Subcutaneous adipose tissue (tissue), 4 donors: ENCODE measurements at places on chromosomes 12 and 14. TPM values are rescaled to one million over a fixed set of nuclear protein-coding genes. Genes with fewer than 3 reads are reported as not detected.

The TIMELESS gene
- 4.9 TPM for total RNA-seq

The C12orf50 gene
- not detected for total RNA-seq

The PLA2G1B gene
- not detected for total RNA-seq

The HOXC9 gene
- 25.1 TPM for total RNA-seq

The GLS2 gene
- 1.8 TPM for total RNA-seq

The COL2A1 gene
- not detected for total RNA-seq

The GZMB gene
- 2.7 TPM for total RNA-seq

The NKX2-1 gene
- not detected for total RNA-seq

The YLPM1 gene
- 44.2 TPM for total RNA-seq

The B3GNT4 gene
- total RNA-seq: not detected

The STXBP6 gene
- total RNA-seq: 7.9 TPM

The RGS6 gene
- total RNA-seq: 9.5 TPM

The LBHD2 gene
- 1.4 TPM for total RNA-seq

The NEDD1 gene
- total RNA-seq: 20.7 TPM

The CLECL1 gene
- 0.68 TPM for total RNA-seq

The PPP2R5C gene
- total RNA-seq: 105 TPM

The ZBTB42 gene
- 1.5 TPM for total RNA-seq

The TBC1D30 gene
- 5.8 TPM for total RNA-seq

The GPR84 gene
- total RNA-seq: 1.1 TPM

The NOVA1 gene
- total RNA-seq: 56.7 TPM

The ADCY4 gene
- total RNA-seq: 22.5 TPM

The UBE3B gene
- 88.5 TPM for total RNA-seq

The TGFB3 gene
- 8.5 TPM for total RNA-seq

The NID2 gene
- 8.2 TPM for total RNA-seq

The FGF6 gene
- not detected for total RNA-seq
